ENCODE measurements at places on chromosomes 3 and 15.

GRCh38 chr15:98800437-98801233 is 152.3 kb downstream of the IGF1R start:
- DNase-seq, result peak; percentile 91

GRCh38 chr3:139523718-139524117 is 15.8 kb downstream of the RBP1 start:
- DNase-seq, result no peak

DNA sequence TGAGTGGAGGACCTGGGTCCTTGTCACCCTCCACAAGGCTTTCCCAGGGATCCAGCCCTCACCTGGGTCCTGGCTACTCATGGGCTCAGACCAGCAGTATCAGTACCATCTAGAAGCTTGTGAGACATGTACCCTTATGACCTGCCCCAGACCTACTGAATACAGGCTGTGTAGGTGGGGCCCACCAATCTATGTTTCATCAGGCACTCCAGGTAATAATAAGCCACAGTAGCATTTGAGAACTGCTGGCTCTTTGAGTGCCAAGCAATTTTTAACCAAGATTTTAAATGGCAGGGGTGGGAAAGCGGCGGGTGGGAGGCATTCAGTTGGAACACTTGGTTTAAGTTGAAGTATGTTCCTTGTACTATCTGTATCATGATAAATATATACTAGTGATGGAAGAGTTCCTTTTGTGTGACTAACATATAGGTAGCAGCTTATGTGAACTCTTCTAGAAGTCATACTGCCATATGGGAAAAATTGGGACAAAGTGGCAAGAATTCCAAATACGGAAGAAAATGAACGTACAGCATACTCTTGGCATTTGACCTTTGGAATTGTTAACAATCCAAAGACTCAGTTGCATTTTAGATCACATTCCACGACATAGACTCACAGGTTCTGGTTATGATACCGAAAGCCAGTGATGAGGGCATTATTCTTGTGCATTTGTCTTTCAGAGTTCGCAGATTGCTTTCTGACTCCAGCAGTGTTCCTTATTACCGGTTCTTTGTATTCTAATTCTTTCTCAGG is 190.4 kb downstream of the GHSR start:
- peak; percentile 81 for DNase-seq

GRCh38 chr3:16587047-16587680 is 18.1 kb downstream of the DAZL start:
- DNase-seq, result no peak

GRCh38 chr3:183188895-183189462 is 26.4 kb upstream of the LAMP3 start:
- peak; percentile 34 for DNase-seq

- peak; percentile 78 for DNase-seq
Observed at GRCh38 chr3:17645074-17645698, 97.2 kb downstream of the TBC1D5 start.

DNA sequence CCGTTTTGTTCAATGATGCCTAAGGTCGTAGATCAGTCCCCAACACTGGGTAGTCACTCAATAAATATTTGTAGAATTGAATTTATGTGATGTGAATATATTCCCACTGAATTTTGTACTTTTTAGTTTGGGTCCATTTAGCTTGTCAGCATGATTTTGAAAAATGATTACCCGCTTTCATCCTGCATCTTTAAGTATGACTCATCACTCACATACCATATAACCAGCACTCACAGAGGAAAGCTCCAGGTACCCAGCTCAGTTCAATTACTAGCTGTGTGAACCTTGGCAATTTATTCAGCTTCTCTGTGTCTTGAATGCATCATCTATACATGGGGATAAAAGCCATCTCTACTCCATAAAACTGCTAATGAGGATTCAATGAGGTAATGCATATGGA is 2.2 kb upstream of the MLF1 start:
- DNase-seq, result peak; percentile 44

DNA sequence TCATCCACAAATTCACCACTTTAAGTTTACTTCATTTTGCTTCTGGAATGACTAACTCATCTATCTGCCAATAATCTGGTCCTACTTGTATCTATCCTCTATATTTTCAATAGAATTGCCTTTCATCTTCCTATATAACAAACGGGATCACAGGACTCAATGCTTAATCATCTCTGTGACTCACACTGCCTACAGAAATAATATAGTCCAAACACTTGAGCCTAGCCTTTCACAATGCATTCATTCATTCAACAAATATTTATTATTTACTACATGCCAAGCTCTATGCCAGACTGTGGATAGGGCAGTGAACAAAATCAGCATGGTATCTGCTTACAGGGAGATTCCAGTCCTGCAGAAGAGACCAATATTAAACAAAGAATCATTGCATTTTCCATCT is 16.6 kb upstream of the AGTR1 start:
- peak; percentile 36 for DNase-seq

- DNase-seq, result no peak
Observed at GRCh38 chr3:38746641-38747040, 69.4 kb downstream of the SCN10A start.

All from iris pigment epithelial cell (primary cell).